ENCODE measurements at places on chromosomes 4 and X.

DNA sequence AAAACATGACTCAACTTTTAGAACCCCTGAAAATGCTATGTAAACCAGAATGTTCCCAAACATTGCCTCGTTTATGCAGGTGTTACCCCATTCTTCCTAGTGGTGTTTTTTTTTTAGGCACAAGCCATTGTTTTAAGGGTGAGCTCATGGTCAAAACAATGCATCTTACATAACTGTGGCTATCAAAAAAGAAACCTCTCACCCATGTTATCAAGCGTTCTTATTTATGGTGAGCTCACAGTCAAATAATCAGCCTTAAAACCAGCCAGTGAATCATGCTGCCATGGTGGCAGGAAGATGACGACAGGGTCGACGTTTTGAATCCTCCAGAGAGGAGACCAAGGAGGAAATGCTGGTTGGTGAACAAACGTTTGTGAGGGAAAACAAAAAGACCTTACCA is 195.2 kb downstream of the KDR start:
- DNase-seq, result no peak

DNA sequence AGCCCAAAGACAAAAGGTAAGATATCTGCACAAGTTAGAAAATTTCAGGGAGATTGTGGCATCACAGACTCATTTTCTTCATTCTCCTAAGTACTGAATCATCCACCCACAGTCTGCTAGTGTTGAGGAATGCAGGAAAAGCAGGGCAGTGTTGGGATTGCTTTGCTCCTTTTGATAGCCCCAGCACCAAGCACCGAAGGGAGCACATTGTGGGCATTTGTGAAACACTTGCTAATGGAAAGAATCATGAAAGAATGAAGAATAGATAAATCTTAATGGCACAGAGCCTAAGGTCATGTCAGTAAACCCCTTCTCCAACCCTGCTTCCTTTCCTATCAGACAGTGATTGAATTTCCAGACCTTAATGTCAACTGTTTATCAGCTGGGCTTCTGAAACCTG is 103.1 kb upstream of the GPRIN3 start:
- DNase-seq, result no peak

DNA sequence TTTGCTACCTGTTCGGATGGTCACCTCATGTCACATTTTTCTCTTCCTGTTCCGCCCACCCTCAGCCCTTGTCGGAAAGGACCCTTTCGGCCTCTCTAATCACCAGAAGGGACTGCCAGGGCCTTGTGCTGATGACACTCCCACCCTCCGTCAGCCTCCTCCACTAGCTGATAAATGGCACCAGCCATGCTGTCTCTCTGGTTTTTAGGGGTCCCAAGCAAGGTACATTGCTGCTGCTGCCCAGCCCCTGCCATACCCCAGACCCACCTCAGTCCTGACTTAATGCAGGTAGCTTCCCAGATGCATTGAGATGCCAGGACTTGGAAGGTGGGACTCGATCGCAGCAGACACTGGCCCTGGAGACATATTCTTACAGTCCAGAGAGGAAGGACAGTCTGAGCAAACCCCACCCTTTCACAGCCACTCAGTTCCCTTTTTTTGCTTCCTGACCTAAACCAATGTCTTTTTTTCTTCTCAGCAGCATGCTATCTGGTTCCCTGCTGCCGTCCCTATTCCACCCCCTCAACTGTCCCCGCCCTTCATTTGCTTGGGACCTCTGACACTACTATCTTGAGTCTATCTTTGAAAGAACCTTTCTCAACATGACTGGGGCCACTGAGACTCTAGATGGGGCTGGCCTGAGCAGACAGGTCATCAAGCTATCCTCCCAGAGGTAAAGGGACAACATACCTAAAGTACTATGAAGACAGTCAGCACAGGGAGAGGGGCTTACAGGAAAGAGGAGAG is at the start of gene BTK:
BTK (minus strand) TSS at position 397 of the 747 bp plus-strand sequence. CDS start 10,907 bp downstream, outside the sequence.
- no peak for DNase-seq

DNA sequence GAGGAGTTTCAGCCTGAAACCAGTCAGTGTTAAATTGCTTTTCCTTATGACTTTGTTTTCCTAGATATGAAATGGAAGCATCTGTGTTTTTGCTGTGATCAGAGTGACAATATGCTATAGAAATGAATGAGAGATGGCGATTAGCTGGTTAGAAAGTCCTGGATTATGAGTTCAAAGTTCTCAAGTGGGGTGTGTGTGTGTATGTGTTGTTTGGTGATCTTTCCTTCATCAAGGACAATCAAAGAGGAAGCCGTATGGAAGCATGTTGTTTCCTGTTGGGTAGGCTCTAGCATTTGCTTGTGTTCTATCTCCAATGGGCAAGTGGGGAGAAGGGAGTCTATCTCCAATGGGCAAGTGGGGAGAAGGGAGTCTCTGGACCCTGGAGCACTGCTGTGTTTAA is 64.0 kb upstream of the STX18 start:
- DNase-seq, result no peak

- no peak for DNase-seq
Measured at GRCh38 chr4:699816-700580, 5.6 kb upstream of the PCGF3 start.

- no peak for DNase-seq
Measured at GRCh38 chr4:112199041-112199440, 32.5 kb upstream of the AP1AR start.

- DNase-seq, result no peak
Measured at GRCh38 chrX:143466130-143466529, 51.1 kb downstream of the SPANXN3 start.

GRCh38 chr4:35106091-35106734 is 1138.1 kb downstream of the ARAP2 start:
- DNase-seq, result no peak

DNA sequence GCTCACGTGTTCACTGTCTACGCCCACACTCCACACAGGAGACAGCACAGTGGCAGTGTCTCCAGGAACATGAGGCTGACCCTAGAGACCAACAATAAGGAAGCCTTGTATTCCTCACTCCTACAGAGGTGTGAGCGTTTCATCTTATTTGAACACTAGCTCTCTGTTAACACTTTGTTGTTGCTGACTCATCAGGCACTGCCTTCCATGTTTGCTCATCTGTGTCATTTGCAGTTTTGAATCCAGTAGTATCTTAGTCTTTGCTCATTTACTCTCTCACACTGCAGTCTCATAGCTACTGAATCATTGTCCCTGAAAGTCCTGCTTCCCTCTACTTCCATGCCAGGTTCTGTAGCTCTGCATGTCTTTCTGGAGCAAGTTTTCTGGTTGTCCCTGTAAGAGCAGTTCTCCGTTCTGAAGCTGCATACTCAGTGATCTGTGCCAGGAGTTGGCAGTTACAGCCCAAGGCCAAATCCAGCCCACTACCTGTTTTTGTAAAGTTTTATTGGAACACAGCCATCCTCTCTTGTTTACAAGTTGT is 80.3 kb upstream of the DCLK2 start:
- no peak for DNase-seq

All from D341Med (cell line).